ENCODE measurements at places on chromosomes 6 and 20.

DNA sequence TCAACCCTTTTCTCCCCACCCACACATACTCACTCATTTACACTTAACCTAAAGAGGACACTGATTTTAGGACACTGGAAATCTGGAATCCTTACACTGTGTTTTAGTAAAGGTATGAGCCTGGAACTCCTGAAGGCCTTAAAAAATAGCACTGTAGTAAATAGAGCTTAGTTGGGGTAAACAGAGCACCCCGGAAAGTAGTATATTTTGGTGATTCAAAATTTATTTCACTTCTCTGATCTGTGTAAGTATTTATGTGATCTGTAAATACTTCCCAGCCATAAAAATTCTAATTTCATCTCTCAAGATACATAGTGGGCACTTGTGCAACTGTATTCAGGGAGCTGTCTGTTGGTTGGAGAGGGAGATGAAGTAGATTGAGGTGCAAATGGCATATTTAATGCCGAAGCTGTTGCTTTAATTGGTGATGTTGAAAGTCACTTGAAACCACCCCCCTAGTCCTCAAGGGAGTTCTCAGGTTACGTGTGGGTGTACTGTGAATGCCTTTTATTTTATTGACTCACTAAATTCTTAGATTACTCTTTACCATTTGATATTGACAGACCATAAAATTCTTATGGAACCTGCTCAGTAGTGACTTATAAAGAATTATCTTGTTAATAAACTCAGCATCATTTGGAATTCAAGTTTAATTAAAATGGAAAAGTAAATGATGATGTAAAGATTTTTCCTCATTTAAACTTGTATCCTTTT is 154.9 kb downstream of the SOX4 start:
- DNase-seq: no peak

GRCh38 chr6:136791296-136792094 is 782 bp downstream of the MAP3K5 start:
- peak; percentile 28 for DNase-seq

DNA sequence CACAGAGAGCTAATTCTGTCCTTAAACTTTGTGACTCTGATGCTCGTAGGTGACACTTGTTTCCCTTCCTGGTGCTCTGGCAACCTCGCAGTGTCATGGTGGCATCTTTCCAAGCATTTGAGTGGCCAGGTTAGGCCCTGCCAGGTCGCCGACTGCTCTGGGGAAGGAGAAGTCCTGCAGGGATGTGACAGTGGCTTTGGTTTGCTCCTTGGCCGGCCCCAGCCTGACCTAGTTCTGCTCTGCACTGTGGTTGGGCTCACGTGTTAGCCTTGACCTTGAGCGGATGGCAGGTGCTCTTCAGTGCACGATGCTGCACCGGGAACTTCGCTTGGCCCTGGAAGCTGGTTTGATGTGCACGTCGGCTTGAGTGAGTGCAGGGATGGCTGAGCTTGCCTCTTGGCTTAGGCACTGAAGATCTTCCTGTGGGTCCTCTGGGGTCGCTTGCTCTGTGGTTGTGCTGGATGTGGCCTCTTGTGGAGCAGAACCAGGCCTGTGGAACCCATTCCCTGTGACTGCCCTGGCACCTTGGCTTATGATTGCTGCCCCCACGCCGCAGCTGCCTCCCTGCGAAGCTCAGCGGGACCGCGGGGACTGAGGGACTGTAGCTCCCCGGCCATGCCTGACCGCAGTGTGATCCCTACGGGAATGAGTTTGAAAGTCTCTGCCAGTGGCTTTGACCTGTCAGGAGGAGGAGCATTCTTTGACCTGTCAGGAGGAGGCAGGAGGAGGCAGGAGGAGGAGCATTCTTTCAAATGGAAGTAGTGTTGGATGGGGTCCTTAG is 8.7 kb downstream of the OSBPL2 start:
- no peak for DNase-seq

GRCh38 chr6:91304521-91304920 is 717.6 kb upstream of the MAP3K7 start:
- no peak for DNase-seq

GRCh38 chr6:145047891-145048290 is 687.4 kb downstream of the EPM2A start:
- no peak for DNase-seq

DNA sequence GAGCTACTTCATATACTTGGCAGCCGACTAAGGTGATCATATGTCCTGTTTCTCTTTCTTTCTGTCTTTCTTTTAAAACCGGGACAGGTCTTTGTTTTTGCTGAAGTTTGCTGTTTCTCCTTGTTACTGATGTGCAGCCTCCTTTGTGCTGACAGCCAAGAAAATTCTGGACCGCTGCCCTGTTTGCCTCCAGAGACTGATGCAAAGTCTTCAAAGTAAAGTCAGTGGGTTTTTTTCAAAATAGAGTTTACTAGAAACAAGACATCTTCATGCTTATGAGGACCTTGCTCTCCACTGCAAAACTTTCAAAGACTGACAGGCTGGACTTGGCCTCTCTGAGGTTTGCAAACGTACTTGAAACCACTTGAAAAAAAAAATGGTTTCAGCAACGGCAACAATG is 510.5 kb upstream of the MAP3K7 start:
- DNase-seq: no peak

DNA sequence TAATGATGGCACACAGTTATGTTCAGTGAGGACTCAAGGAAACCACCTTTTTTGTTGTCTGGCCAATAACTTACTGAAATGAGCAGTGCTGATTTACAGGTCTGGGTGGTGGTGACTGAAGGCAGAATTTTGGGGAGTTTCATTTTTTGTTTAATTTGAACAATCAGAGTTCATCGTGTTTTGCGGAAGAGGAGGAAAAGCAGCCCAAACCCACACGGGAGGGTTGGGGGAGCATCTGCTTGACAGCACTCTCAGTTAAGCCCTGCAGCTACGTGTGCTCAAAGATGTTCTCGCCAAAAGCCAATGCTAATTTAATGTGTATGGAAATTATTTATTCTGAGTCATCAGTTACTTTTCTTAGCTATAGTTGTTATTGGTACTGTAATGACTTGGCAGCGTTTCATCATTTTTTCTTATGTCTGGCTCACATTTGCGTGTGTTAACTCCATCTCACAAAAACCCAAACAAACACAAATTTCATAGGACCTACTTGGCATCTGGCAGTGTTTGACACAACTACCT is 89.2 kb downstream of the UST start:
- no peak for DNase-seq

Measured in activated CD4-positive, alpha-beta T cell treated with anti-CD3 and anti-CD28 coated beads for 24 hours (primary cell).